ENCODE measurements at places on chromosomes 7 and 10.

DNA sequence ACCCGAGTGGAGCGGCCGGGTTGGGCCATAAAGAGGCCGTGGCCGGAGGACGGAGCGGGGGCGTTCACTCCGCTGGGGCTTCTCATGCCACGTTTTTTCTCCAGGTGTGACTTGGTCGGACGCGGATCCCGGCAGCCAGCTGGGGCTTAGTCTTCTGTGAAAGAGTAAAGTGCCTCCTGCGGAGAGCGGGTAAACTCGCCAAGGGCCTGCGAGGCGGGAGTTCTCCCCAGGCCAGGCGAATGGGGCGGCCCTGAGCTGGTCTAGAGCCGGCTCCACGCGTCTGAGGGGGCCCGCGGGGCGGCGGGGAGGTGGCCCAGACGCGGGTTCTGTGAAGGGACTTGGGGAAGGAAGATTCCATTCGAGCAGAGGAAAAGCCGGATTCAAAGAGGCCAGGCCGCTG is 86.3 kb upstream of the VIPR2 start:
- DNase-seq, result no peak

DNA sequence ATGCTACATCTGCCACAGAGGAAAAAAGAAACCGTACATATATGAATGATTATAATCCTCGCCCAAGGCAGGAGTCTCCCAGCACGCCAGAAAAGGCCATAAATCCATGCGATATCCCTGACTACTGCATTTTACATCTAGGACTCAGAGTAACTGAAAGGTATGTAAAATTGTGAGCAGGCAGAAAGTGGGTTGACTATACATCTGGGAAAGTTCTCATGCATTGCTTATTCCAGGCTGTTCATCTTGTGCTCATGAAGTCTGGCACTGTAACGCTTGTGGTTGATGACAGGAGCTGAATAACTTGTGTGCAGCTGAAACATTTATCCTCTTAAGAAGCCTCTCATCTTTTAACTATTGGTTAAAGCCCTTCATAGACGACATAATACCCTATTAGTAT is 193.4 kb upstream of the STEAP4 start:
- no peak for DNase-seq

DNA sequence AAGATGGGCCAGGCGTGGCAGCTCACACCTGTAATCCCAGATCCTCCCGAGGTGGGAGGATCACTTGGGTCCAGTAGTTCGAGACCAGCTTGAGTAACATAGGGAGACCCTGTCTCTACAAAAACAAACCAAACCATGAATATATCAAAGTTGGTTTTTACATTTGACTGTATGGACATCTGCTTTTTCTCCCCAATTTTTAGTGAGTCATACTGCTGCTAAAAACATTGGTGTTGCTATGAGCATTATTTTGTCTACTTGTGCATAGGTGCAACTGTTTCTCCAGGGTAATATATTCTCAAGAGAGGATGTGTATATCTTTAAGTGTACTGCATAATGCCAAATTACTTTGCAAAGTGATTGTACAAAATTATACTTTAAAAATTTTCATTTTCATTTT is 769 bp upstream of the TMEM248 start:
- DNase-seq, result peak; percentile 37

DNA sequence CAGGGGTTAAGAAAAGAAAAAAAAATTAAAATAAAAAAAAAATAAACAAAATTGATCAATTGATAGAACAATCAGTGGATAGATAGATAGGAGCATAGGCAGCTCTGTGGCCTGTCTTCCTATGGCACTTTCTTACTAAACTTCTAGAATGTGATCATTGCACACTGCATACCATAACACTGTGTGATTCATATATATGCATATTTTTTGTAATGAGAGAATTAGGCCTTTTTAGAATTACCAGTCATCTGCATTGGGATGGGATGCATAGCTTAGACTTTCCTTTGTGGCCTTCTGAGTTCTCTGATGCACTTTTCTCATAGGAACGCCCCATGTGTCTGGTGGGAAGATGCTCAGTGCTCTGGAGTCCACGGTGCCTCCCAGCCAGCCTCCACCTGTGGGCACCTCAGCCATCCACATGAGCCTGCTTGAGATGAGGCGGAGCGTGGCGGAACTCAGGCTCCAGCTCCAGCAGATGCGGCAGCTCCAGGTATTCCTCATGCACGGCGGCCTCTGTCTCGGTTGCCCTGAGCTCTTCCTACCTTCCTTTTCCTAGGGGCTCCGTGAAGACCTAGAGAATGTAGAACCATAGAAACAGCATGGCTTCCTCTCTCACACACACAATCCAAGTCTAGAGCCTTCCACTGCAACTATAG is 222.5 kb downstream of the ARHGAP21 start:
- DNase-seq, result no peak

DNA sequence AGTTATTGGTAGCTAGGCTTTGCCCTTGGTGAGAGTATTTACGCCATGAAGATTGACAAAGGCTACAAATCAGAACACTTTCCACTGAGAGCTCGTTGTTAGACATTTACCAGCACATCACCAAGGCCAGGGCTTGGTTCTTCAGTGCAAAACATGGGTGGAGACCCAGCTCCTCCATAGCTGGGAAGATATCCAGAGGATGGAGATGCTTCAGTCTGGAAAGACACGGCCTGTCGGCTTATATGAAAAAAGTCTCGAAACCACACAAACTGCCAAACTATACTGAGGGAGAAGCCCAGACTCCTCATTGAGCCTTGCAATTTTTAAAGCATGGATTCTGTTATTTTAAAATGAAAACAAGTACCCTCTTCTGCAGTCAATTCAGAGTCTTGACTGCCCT is 83.4 kb upstream of the ANLN start:
- no peak for DNase-seq

DNA sequence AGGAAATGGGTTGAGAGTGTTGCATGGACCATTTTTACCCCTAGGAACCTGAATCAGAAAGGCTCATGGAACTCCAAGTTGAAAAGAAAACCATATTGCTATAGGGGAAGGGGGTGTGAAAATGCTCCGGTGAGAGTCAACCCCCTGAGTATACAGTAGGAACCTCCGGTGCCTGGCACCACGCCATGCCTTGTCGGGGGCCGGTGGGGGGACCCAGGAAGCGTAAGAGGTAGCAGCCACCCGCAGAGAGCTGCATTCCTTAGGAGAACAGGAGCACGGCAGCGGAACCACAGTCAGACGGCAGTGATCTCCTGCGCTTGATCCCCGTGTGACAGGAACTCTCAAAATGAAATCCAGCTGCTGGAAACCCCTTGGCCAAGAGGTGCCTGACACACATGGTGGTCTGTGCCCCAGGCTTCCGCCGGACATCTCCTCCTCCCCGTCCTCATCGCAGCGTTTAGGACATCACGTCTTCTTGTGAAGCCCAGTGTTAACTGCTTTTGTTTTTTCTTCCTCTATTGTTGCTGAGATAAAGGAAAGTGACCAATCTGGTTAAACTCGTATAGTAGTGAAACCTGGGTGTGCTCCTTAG is 186.8 kb downstream of the CELF2 start:
- no peak for DNase-seq

- no peak for DNase-seq
These were observed 41.6 kb upstream of the CTBP2 start for GRCh38 chr10:125201791-125202622.

DNA sequence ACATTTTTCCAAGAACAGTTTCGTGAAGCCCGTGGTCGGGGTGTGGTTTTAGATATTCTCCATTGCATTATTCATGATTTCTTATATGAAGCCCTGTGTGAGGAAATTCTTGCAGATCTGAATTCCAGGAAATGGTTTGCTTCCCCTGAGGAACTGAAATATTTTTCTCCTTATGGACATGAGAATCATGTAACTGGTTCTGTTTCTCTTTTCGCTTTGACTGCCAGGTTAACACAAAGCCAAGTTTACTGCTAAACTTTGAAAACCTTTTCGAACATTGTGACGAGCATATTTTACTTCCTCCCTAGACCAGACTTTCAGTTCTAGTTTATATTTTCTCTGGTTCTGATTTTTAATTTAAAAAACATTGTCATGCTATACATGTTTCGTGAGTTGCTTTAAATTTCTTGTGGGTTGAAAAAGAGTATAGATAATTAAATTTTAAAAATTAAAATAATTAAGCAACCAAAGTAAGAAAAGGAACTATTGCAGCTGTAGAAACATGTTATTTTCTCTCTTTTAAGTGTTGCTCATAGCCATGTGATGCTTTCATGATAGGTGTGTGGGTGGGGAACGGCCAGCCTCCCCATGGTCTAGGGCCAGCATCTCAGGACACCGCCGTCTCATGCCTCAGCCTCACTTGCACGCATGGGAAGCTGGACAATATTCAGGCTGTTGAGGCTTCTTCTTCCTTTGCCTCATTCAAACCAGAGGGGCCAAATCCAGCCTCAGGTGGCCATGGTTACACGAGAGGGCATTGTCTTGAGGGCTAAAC is 97.1 kb downstream of the CREB5 start:
- no peak for DNase-seq

DNA sequence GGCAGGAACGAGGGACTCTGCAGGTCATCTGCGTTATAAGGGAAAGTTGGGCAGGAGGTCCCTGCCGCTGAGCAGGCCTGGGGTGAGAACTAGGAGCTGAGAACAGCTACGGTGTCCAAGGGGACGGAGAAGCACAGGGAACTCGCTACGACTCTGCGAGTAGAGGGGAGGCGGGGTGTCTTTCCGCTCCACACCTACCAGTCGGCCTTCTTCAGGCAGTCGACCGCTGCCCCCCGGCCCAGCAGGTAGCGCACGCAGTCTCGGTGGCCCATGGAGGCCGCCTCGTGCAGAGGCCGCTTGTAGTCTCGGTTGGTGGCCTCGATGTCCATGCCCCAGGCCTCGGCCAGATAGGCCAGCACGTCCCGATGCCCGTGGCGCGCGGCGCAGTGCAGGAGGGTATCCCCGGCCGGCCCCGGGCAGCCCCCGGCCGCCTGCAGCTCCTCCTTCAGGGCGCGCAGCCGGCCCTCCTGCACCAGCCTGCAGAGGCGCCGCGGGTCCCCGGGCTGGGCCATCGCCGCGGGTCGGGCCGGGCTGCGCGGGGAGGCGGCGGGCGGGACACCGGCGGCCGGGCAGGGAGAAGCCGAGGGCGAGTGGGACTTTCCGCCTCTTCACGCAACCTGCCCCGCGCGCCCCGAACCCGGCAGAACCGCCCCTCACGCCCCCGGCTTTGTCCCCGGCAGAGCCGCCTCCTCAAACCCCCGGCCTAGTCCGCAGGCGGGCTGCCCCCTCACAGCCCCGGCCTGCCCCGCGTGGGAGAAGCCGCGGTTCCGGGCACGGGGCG is 660 bp downstream of the ANKRD16 start:
- peak; percentile 64 for DNase-seq

DNA sequence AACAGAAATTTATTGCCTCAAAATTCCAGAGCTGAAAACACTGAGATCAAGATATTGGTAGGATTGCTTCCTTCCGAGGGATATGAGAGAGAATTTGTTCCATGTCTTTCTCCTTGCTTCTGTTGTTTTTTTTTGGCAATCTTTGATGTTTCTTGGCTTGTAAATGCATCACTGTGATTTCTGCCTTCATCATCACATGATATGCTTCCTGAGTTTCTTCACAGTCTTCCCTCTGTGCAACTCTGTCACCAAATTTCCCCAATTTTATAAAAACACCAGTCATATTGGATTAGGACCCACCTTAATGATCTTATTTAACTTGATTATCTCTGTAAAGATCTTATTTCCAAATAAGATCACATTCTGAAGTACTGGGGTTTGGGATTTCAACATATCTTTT is 14.7 kb downstream of the TMEM236 start:
- DNase-seq, result no peak

DNA sequence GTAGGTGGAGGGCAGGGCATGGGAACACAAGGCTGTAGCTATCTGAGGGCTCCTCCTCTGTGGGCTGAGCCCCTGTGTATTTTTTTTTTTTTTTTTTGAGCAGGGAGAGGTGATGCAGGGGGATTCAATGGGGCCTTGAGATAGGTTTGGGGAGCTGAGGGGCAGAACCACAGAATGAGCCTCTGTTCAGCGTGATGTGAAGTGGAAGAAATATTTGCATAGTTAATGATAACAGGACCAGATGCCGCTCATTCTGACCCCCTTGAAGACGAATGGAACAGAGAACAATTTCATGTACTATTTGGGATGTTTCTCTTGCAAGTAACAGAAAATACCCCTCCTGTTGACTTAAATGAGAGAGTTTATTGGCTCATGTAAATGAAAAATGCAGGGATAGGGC is 69.7 kb upstream of the EMX2 start:
- no peak for DNase-seq

- DNase-seq, result no peak
These were observed 69.6 kb downstream of the PARP12 start for GRCh38 chr7:139993169-139993568.

DNA sequence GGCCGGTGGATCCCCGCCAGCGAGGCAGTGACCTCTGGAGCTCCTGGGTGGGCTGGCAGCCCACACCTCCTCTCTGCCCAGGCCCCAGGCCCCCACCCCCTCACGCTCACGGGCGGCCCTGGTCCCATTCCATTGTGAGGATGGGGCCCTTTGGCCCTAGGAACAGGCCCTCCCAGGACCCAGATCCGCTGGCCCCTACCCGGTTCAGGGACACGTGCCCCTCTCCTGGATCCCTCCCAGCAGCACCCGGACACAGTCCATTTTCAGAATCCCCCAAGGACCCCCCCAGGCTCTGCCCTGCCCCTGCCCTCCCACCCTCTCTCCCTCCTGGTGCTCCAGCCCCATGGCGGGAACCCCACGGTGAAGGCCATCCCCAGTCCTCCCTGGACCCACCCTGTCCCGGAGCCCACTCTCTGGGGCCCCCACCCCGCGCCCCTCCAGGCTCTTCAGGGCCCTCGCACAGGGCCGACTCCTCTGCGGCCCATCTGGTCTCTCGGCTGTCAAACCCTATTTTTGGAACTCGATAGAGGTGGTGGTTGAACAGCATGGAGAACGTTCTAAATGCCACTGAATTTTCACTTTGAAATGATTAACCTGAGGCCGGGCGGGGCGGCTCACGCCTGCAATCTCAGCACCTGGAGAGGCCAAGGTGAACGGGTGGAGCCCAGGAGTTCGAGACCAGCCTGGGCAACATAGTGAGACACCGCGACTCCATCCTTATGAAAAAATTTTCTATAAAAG is 8.1 kb downstream of the ADAP1 start:
- DNase-seq, result no peak

- no peak for DNase-seq
These were observed 2.2 kb upstream of the ATP6V1F start for GRCh38 chr7:128860158-128861073.

GRCh38 chr7:55336540-55336939 is 28.6 kb upstream of the LANCL2 start:
- no peak for DNase-seq

- no peak for DNase-seq
These were observed 17.6 kb upstream of the GPR26 start for GRCh38 chr10:123648595-123648994.

- no peak for DNase-seq
These were observed 103.1 kb downstream of the PRKCQ start for GRCh38 chr10:6476989-6477388.

GRCh38 chr10:116722736-116723427 is 19.5 kb downstream of the HSPA12A start:
- DNase-seq, result no peak

- DNase-seq, result no peak
These were observed 33.8 kb downstream of the CHST15 start for GRCh38 chr10:124059551-124059950.

DNA sequence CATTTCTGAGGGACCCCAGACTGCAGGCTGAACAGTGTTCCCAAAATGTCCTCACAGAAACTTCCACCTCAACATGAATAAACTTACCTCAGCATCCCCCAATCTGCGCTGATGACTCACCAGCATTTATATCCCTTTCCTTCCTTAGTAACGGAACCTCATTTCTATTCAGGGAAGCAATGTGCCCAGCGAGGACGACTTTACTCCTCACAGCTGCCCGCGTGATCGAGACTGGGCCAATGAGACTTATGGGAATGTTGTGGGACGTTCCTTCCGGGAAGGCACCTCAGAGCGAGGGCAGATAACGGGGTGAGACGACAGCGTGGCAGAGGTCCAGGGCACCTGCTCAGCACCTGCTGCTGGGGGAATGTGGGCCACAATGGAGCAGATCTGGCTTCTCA is 73.1 kb upstream of the CAMK2B start:
- no peak for DNase-seq

Data from RKO (cell line).